ENCODE measurements at places on chromosomes 2 and 18.

DNA sequence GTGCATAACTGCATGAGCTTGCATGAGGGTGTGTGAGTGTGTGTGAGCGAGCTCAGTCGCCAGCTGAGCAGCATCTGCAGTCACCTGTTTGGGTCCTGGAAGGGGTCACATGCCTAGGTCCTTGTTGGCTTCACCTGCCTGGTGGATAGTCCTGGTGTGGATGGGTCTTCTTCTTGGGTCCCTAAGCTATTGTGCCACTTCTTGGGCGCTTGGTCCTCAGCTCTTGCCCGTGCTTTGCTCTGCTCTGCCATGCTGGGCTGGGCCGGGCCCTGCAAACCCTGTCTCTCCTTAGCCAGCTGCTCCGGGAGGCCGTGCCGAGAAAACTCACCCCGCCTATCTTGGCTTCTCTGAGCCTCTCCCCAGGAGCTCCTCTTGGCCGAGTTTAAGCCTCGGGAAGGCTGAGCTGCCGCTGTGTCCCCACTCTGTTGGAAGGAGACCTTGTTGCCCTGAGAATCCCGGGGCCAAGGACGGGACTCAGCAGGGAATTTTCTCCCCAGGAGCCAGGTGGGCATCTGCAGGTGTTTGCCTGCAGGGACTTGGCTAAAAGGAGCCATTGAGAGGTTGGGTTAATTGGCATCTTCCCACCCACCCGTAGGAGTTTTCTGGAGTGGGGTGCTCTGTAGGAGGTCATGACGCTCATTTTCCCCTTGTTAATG is 300.8 kb downstream of the NDUFA10 start:
- no peak for DNase-seq

DNA sequence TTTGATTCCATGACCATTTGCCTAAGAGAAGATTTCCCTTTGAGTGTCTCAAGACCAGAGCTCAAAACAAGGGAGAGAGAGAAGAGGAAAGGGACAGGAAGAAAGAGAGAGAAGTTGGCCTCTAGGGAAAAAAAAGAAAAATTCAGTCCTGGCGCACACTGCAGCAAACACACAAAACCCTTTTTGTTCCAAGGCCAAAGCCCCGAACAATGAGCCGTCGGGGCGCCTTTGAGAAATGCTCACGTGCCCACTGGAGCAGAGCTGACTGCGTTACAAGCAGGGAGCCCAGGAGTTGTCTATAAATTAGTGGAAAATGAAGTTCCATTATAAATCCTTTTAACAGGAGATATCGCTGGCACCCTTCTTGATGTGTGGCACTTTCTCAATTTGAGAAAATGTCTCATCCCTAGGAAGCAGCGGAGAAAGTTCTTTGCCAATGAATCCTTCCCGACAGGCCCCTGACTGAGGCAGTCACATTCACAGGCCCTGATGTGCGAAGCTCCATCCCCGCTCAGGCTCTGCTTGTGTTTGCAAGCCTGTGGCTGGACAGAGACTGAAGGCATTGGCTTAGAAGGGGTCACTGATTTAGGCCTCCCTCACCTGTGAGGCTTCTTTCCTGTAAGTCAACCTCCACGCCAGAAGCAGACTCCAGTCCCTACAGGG is 32.1 kb upstream of the NCKAP5 start:
- no peak for DNase-seq

GRCh38 chr2:240989451-240990265 is 8.8 kb upstream of the SNED1 start:
- DNase-seq, result no peak

DNA sequence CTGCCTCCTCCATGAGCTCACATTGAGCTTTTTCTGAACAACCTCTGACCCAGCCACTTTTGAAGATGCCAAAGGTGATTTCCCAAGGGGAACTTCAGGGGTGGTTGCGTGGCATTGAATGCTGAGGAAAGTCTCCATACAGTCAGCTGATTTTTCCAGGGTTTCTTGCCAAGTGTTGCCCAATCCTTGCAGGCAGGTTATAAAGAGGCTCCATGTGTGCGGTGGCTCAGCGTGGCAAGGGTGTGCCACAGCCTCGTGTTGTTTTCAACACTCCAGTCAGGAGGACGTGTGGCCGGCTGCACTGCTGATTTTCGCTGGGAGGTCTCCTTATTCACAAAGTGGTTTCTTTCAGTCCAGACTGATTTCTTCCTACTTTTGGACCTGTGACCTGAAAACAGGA is 81.4 kb upstream of the GATA6 start:
- DNase-seq, result no peak

- no peak for DNase-seq
These were observed 13.2 kb downstream of the EVA1A start for GRCh38 chr2:75547345-75548035.

GRCh38 chr2:238081561-238081960 is 18.6 kb upstream of the ESPNL start:
- no peak for DNase-seq

DNA sequence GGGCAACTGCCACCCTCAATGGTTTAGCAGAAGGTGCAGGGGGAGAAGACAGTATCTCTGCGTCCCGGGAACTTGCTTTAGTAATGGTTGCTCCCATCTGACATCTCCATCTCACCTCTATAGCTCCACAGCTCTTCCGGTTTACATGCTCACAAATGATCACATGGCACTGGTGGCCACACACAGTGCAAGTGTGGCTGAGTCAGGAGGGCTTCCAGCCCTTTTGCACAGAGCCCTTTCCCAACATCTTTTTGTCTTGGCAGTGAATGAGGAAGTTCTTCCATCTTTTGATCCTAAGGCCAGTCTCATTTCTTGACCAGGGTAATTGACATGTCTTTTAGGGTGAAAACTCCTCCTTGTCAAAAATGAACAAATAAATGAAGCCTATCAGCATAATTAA is 347.7 kb downstream of the LPIN1 start:
- no peak for DNase-seq

Measured in erythroblast (primary cell).